Stimulated activated CD4-positive, alpha-beta T cell treated with anti-CD3 and anti-CD28 coated beads, Interleukin-1b, Interleukin-23, amount 100 ng/mL, for 1 hour (primary cell): ENCODE measurements at places on chromosomes 4 and X.

DNA sequence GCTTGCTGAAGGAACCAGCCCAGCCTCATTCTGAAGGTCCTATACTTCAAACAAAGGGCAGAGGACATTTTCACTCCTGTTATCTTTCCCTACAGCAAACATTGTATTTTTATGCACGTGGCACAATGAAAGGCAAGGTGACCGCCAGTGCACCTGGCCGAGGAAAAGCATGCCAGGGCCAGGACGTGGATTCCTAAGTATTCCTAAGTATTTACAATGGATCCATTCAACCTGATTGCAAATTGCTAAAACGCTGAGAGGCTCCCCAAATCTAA lies 127.9 kb upstream of the FTHL17 start:
- DNase-seq: no peak

GRCh38 chr4:53943345-53944085 lies 120.9 kb downstream of the CHIC2 start:
- no peak for DNase-seq

GRCh38 chr4:145779319-145779801 lies 99.4 kb downstream of the C4orf51 start:
- DNase-seq: no peak

GRCh38 chrX:109952985-109953905 lies 49.7 kb upstream of the TMEM164 start:
- no peak for DNase-seq

GRCh38 chrX:18394477-18394876 lies 30.9 kb upstream of the CDKL5 start:
- DNase-seq: no peak

GRCh38 chr4:112823606-112824005 lies 186.7 kb downstream of the LARP7 start:
- DNase-seq: no peak

GRCh38 chr4:167020410-167020809 lies 213.9 kb downstream of the SPOCK3 start:
- DNase-seq: no peak

- no peak for DNase-seq
Observed at GRCh38 chr4:174663216-174663615, 140.9 kb upstream of the HPGD start.

DNA sequence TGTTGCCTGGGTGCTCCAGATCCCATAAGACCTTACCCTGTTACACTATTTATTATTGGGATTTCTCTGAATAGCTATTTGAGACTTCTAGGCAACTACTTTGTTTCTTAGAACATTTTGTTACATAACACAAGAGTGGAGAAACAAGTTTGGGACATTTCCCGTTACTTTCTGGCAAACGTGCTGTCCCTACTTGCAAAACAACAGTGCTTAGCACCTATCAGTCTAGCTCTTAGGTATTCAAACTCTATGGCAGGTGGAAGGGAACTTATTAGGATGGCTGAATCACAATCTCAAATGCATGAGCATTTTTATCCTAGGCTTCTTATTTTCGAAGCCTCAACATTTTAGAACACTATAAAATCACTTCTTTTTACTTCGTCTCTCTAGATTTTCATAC lies 613.6 kb downstream of the DMD start:
- DNase-seq: no peak

DNA sequence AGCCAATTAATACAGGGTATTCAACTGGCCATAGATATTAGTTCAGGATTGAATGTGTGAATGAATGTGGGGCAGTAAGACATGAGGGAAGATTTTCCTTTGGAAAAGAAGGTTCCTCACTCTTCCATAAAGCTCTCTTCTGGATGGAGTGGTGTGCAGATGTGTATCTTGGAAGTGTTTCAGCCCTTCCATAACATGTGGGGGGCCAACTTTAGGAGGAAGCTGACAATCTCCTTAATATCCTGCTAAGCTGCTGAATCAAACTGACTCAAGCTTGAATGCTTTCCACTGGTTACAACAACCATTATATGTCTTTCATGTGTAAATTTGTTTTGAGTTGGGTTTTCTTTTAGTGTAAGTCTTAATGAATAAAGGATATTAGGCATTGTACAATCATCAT lies 40.3 kb downstream of the FANCB start:
- DNase-seq: no peak

DNA sequence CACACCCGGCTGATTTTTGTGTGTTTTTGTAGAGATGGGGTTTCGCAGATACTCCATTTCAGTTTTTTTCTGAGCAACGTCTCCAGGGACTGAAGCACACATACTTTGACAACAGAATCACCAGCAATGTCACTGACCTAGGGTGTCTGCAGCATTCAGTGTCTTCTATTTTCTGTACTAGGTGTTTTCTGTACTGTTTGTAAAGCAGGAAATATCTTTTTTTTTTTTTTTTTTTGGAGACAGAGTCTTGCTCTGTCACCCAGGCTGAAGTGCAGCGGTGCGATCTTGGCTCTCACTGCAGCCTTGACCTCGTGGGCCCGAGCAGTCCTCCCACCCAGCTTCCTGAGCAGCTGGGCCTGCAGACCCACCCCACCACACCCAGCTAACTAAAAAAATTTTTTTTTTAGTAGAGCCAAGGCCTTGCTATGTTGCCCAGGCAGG lies 8.9 kb downstream of the ADD1 start:
- no peak for DNase-seq

DNA sequence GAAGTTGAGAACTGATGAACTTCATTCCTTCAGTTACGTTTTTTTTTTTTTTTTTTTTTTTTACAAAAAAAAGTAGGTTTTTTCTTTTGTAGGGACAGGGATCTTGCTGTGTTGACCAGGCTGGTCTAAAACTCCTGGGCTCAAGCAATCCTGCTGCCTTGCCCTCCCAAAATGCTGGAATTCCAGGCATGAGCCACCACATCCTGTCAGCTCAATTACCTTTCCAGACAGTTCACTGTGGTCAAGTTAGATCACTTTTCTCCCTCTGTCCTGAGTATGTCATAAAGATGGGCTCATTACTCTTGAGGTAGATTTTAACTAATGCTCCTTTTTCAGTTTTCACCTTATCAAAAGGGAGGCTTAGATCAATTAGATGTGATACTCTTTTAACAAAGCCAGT lies 10.8 kb upstream of the NR3C2 start:
- no peak for DNase-seq

- DNase-seq: no peak
Observed at GRCh38 chr4:15327311-15328298, 100.2 kb upstream of the C1QTNF7 start.

DNA sequence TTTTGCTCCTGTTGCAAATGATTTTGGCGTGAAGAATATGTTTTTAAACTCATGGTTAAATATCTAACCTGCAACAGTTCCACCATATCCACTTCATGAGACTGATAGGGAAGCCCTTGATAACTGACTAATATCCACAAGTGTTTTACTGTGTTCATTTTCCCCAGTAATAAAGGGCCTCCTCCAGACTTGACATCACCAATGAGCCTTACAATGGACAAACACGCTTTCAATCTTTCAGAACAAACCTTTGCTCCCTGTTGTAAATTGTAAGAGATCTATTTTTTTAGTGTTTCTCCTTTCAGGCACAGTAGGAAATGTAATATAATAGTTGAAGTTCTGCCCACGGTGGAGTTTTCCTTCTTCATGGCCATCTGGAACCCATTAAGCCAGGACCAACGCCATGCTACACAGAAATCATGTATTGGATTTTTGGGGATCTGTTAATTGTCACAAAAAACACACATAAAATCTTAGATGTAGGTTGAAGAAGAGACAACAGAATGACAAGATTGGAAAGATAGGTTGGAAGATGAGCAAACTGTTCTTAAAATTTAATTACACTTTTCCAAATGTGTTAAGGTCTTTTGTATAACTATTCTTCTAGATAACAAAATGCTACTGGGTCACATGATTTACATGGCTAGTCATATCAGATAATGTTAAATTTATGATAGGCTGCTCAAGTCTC lies 1030.1 kb downstream of the FSTL5 start:
- DNase-seq: no peak

DNA sequence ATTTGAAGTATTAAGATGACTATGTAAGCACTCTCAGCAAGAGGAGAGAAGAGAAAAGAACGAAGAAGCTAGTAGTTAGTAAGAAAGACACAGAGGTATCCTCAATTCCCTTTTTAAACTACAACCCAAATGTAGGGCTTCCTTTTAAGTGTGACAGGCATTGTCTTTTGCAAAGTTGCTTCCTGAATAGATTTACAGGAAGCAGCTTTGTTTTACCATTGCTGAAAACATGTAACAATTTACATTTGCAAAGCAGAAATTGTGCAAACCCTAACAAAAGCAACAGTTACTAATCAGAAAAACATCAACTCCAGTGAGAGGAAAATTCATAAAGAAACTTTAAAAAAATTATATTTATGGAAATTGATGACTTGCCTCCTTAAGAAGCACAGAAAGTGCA lies 96.4 kb downstream of the FAM13A start:
- DNase-seq: no peak

GRCh38 chr4:109215506-109215905 lies 87.0 kb downstream of the COL25A1 start:
- no peak for DNase-seq

DNA sequence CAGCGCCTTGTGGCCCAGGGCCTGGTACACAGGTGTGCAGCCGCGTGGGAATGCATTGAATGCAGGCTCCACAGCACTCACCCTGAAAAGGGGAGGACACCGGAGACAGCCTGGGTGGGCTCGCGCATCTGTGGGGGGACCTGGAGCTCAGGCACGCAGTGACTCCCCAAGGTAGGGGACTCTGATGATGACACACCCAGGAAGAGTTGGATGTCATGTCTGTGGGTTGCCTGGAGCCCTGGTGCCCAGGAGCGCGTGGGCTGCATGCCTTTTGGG lies 32.7 kb upstream of the HTRA3 start:
- no peak for DNase-seq

DNA sequence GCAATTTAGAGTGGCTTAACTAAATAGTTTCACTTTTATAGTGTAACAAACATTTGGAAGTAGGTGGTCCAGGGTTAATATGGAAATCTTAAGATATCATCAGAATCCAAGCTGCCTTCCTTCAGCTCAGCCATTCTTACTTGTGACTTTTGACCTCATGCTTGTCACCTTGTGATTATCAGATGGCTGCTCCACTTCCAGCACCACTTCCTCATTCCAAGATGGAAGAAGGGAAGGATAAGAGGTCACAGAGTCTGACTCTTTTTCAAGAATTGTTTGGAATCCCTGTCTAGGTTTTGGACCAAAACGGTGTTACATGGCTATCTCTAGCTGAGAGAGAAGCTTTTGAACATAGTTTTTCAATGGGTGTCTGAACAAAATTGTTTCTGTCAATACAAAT lies 39.9 kb downstream of the MTTP start:
- no peak for DNase-seq

DNA sequence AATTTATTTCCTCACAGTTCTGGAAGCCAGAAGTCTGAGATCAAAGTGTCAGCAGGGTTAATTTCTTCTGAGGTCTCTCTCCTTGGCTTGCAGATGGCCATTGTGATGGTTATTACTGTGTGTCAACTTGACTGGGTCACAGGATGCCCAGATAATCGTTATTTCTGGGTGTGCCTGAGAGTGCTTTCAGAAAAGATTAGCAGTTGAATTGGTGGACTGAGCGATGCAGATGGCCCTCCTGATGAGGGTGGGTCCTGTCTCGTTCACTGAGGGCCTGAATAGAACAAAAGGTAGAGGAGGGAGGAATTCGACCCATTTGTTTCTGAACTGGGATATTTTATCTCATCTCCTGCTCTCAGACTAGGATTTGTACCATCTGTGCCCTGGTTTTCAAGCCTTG lies 15.7 kb downstream of the SMIM43 start:
- DNase-seq: no peak

DNA sequence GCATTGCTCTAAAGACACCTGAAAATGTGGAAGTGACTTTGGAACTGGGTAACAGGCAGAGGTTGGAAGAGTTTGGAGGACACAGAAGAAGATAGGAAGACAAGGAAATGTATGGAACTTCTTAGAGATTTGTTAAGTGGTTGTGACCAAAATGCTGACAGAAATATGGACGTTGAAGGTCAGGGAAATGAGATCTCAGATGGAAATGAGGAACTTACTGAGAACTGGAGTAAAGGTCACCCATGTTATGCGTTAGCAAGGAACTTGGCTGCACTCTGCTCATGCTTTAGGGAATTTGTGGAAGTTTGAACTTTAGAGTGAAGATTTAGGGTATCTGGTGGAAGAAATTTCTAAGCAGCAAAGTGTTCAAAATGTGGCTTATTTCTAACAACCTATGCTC lies 99.4 kb downstream of the FAM13A start:
- DNase-seq: no peak

DNA sequence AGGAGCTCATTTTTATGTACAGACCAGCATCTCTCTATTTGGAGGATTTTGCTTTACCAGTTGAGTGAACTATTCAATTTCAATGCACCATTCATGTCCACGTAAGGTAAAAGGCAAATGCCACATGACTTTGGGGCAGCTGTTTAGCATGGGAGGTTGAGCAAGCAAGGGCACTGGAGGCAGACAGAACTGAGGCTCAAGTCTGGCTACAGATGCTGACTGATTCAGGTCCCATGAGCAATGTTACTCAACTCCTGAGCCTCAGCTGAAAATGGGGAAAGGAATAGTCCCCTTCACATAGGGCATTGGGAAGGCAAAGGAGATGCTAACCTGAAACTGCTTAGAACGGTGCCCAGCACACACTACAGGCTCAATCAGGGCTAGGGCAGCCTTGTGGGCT lies 93.0 kb upstream of the MTM1 start:
- no peak for DNase-seq

DNA sequence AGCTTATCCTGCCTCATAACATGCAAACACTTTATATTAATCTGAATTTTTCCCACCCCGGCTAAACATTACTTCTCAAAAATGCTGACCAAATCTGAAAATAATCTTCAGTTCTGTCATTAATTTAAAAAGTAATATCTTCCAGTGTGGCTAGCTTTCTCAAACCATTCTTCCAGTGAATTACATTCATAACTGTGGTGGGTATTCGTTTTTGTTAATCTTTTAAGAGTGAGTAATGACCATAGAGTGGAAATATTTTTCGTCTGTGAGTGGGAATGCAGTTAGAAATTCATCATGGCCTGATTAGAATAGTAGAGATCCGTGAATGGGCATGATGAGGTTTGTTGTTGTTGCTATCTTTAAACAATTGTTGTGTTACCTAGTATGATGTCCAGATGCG lies 138.6 kb upstream of the SFRP2 start:
- DNase-seq: no peak

DNA sequence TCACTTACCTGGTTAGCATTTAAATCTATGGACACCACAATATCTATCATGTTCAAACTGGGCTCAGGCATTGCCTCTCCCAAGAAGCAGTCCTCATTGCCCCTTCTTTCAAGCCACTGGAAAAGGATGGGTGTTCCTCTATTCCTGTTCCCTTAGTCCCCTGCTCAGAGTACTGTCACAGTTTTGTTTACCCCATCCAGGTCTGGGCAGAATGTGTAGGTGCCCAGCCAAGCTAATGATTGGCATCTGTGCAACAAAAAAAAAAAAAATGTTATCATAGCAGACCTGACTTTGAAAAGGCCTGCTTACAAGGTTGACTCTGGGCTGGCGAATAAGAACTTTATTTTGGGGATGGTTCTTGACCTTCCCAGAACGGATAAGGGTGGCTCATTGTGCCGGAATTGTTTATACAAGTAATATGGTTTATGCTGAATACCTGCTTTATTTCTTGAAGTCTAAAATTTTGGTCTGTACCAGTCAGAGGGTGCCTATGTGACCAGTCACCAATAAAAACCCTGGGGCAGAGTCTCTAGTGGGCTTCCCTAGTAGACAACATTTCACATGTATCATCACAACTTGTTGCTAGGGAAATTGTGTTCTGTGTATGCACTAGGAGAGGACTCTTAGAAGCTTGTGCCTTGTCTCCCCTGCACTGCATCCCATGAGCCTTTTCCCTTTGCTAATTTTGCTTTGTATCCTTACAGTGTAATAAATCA lies 47.9 kb downstream of the JADE3 start:
- DNase-seq: no peak
